ENCODE measurements at places on chromosomes 13 and 19. TPM values are rescaled to one million over a fixed set of nuclear protein-coding genes. Genes with fewer than 3 reads are reported as not detected.

IGLON5 gene
- total RNA-seq: not detected

NAPSA gene
- total RNA-seq: 0.26 TPM

CALR3 gene
- 0.26 TPM for total RNA-seq

B3GLCT gene
- total RNA-seq: 4.1 TPM

- DNase-seq: no peak
These were observed 112.9 kb downstream of the IRS2 start for GRCh38 chr13:109673477-109673876.

DNA sequence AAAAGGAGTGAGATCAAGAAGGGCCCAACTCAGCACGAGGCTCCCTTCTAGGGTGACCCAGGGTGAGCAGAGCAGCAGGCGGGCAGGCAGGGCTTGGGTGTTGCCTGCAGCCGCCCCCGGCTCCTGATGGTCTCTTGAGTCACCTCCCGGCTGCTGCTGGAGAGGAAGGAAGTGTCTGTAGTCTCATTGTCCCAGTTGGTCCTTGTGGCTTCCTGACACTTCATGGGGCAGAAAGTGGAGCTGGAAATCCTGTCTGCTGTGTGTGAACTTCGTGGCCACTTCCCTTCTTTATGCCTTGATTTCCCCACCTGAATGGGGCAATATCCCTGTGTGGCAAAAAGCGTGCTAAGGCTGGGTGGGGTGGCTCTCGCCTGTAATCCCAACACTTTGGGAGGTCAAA, 2.5 kb downstream of the MAP1S start:
- peak; percentile 24 for DNase-seq

GRCh38 chr19:14889994-14890642, 4.2 kb upstream of the OR7A17 start:
- DNase-seq: no peak
